ENCODE measurements at places on chromosomes 7 and 10. TPM values are rescaled to one million over a fixed set of nuclear protein-coding genes. Genes with fewer than 3 reads are reported as not detected.

DNA sequence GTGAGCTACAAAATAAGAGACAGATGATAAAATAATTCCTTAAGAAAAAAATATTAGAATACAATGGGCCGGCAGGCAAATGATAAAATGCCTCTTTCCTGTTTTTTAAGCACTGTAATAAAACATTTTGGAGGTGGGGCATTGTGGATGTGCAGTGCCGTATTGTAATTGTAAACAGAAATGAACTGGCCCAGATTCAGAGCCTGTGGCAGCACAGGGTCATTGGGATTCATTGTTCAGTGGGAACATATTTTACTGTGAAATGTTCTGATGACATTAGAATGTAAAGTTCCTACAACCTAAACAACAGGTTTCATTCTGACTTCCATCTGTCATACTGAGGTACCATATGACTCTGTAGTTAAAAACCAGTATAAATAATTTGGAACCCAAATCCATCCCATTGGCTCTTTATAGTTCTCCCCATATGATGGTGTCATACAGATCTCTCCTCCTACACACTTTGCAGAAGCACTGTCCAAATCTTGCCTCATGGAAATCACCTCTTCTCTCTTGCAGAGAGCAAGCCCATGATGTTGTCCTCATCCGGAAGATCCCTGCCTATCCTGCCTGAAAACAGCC, 264.6 kb downstream of the WDR37 start:
- DNase-seq, result no peak

The ARHGAP19 gene
- 19.0 TPM for total RNA-seq

- no peak for DNase-seq
Measured at GRCh38 chr10:51952056-51952455, 252.7 kb upstream of the CSTF2T start.

The NEUROG3 gene
- total RNA-seq, result not detected

- no peak for DNase-seq
Measured at GRCh38 chr10:93072713-93073538, 767 bp upstream of the CYP26A1 start.

DNA sequence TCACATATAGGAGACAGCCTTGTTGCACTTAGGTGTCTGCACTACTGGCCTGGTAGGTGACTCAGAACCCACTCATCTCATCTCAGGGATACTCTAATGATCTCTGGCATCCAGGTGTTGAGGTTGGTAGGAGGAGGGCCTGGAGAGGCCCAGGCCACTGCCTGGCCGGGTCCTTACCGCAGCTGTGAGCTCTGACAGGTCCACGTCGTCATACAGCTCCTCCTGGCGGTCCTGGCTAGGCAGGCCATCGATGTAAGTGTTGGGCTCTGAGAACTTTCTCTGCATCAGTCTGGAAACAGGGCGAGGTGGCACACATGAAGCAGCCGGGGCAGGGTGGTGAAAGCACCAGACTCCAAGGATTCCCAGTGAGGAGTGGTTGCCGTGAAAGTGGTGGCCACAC, 62.1 kb downstream of the VWA2 start:
- no peak for DNase-seq

The WEE2 gene
- not detected for total RNA-seq

- DNase-seq, result no peak
Measured at GRCh38 chr7:66050990-66051448, 24.6 kb upstream of the ASL start.

The CYP17A1 gene
- total RNA-seq, result not detected

- DNase-seq, result peak; percentile 22
Measured at GRCh38 chr7:47638679-47639315, 56.9 kb upstream of the TNS3 start.

The OPALIN gene
- not detected for total RNA-seq

The SPDYE5 gene
- 0.26 TPM for total RNA-seq

The IDI2 gene
- not detected for total RNA-seq
